Tibial nerve (tissue), 4 donors: ENCODE measurements at places on chromosomes 12 and 14.

DNA sequence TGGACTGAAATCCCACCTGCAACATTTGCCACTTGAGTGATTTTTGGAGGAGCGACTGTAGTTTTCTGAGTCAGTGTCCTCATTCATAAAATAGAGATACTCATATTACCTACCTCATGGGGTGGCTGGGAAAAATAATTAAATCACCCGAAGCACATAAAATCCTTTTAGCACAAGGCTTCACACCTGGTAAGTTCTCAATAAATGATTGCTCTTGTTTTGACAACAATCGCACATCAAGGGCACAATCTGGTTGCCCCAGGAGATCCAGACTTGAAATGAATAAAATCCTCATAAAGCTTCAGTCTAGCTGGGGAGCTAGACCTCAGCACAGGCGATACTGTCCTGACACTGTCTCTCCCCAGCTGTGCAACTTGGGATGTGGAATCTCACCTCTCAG, 76.0 kb upstream of the CCDC60 start:
- no peak for DNase-seq

- DNase-seq, result no peak
Measured at GRCh38 chr14:96114002-96114401, 74.8 kb downstream of the C14orf132 start.

- DNase-seq, result no peak
Measured at GRCh38 chr12:100331871-100332270, 25.0 kb upstream of the SLC17A8 start.

GRCh38 chr14:64758691-64759554, 54.7 kb downstream of the PLEKHG3 start:
- no peak for DNase-seq

DNA sequence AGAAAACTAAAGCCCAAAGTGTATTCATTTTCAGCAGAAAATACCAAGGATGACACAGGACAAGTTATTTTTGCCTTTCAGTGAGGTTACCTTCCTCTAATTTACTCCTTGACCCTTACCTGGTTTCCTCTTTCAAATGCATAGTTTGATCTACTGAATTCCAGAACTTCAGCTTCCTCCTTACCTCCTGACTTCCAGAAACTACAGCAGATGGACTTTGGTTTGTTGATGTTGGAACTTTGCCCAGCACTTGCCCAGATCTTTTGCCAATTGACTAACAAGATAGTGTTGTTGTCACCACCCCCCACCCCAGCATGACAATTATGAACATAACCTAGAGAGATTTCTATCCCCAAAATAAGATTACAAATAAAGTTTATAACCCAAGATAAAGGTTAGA, 63.2 kb downstream of the NAV3 start:
- no peak for DNase-seq

GRCh38 chr14:21215879-21216251, 53.4 kb downstream of the HNRNPC start:
- no peak for DNase-seq
